ENCODE measurements at places on chromosomes 6 and 20. TPM values are rescaled to one million over a fixed set of nuclear protein-coding genes. Genes with fewer than 3 reads are reported as not detected.

Gene CHRNA4
- not detected for total RNA-seq

Gene ELOVL2
- total RNA-seq: 0.20 TPM

Gene SLC22A16
- not detected for total RNA-seq

Gene C20orf141
- total RNA-seq: not detected

Gene XKR7
- total RNA-seq: not detected

Gene ME1
- 14.5 TPM for total RNA-seq

Gene TAF8
- 32.6 TPM for total RNA-seq

Gene RFX6
- not detected for total RNA-seq

Gene TFAP2C
- 3.1 TPM for total RNA-seq

Gene GTSF1L
- not detected for total RNA-seq

Gene CLPSL2
- total RNA-seq: not detected
